ENCODE measurements at places on chromosomes 1 and 21. TPM values are rescaled to one million over a fixed set of nuclear protein-coding genes. Genes with fewer than 3 reads are reported as not detected.

The C1orf115 gene
- total RNA-seq = 1.7 TPM

The LCE3D gene
- not detected for total RNA-seq

The CRP gene
- not detected for total RNA-seq

The THEM4 gene
- total RNA-seq = 15.1 TPM

The NBPF9 gene
- total RNA-seq = 15.7 TPM

The PGLYRP4 gene
- total RNA-seq = not detected

The FCRL4 gene
- not detected for total RNA-seq
